ENCODE measurements at places on chromosomes 16 and 17. TPM values are rescaled to one million over a fixed set of nuclear protein-coding genes. Genes with fewer than 3 reads are reported as not detected.

Gene HBM
- not detected for total RNA-seq

Gene KRTAP16-1
- not detected for total RNA-seq

DNA sequence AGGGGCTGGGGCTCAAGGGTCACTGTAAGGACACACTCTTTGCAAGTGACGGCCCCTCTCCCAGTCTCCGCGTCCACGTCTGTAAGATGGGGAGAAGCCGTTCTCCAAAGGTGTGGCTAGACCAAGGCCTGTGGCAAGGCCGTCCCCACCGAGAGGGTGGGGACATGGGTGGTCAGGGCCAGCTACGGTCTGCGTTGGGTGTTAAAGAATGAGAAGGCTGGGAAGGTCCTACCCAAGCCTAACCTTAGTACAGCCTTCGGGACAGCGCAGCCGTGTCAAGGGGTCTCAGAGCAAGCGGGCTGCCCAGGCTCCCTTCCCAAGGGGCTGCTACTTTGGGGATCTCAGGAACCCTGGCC is 1.9 kb downstream of the C1QTNF8 start:
- no peak for DNase-seq

- no peak for DNase-seq
These were observed 1.1 kb downstream of the TOX3 start for GRCh38 chr16:52545898-52546266.

- peak; percentile 50 for DNase-seq
These were observed 211.6 kb upstream of the FOXF1 start for GRCh38 chr16:86298758-86299134.

All from HFFc6 (cell line).